ENCODE measurements at places on chromosomes 2 and 18.
A peak's percentile ranks its signal among the peaks of the same experiment; 100 is the strongest.

GRCh38 chr2:230674966-230675672 is 37.5 kb upstream of the CAB39 start:
- DNase-seq: no peak

DNA sequence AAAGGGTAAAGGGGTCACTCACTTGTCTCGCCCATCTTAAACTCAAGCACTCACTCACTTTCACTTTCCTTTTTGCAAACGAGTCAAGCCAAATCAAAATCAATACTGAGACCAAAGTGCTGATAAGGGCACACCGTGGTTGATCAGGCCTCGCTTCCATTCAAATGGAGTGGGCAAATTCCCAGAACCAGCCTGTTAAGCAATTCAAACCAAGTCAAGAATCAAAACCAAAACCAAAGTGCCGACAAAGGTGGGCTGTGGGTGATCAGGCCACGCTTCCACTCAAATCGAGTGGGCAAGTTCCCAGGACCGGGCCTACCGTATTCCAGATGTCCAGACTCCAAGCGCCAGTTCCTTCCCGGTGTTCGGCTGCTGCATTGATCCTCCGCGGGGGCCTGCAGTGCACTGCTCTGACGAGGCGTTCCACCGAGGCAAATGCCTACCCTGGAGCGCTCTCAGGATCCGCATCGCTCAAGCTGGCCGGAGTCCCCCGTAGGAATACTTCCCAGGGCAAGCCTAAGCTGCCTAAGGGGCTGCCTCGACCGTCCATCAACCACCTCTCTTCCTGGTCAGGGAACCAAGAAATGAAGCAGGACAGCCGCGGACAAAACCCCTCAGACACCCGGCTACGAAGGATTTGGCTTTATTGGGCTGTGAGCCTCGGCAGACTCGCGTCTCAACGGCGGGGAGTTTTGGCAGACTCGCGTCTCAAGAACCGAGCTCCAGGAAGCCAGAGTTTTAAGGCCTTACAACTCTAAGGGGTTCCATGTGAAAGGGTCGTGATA is 89.9 kb upstream of the SLC1A4 start:
- DNase-seq: no peak

DNA sequence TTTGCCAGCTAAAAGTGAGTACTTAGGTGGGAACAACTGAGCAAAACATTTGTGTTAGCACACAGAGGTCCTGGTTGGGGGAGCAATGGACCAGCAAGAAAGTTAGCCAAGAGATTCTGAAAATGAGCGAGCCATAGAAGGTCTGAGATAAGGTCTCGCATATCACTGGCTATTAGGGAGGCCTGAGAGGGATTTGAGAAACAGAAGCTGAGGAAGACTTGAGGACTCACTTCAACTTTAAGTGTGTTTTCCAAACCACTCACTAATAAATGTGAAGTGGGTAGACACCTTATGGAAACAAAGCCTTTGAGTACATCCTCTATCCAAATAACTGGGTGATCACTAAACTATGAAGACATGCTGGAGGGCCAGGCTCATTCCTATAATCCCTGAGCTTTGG is 958.5 kb downstream of the DPP10 start:
- DNase-seq: no peak

- DNase-seq: peak; percentile 89
Measured at GRCh38 chr18:32542221-32542798, 71.6 kb upstream of the GAREM1 start.

Data from kidney tubule cell (primary cell).